Heart left ventricle (tissue), 16 donors: ENCODE measurements at places on chromosomes 6 and 20. TPM values are rescaled to one million over a fixed set of nuclear protein-coding genes. Genes with fewer than 3 reads are reported as not detected.

Gene ARFGEF3
- total RNA-seq = 2.5 TPM

Gene TMX4
- 149 TPM for total RNA-seq

Gene PTK6
- total RNA-seq = not detected

Gene DCBLD1
- 5.0 TPM for total RNA-seq

Gene PKIB
- 0.32 TPM for total RNA-seq

Gene TNXB
- total RNA-seq = 56.9 TPM
